Activated naive CD8-positive, alpha-beta T cell treated with anti-CD3 and anti-CD28 coated beads, Interleukin-2, amount 10 ng/mL, durations not matched to agents 7 days and 5 days (primary cell): ENCODE measurements at places on chromosomes 16 and 17. TPM values are rescaled to one million over a fixed set of nuclear protein-coding genes. Genes with fewer than 3 reads are reported as not detected.

HSDL1 gene
- 10.7 TPM for total RNA-seq

- DNase-seq: no peak
Observed at GRCh38 chr16:55328611-55329569, 4.9 kb downstream of the IRX6 start.

- DNase-seq: no peak
Observed at GRCh38 chr17:77375108-77375916, 234.5 kb downstream of the SEC14L1 start.

DNA sequence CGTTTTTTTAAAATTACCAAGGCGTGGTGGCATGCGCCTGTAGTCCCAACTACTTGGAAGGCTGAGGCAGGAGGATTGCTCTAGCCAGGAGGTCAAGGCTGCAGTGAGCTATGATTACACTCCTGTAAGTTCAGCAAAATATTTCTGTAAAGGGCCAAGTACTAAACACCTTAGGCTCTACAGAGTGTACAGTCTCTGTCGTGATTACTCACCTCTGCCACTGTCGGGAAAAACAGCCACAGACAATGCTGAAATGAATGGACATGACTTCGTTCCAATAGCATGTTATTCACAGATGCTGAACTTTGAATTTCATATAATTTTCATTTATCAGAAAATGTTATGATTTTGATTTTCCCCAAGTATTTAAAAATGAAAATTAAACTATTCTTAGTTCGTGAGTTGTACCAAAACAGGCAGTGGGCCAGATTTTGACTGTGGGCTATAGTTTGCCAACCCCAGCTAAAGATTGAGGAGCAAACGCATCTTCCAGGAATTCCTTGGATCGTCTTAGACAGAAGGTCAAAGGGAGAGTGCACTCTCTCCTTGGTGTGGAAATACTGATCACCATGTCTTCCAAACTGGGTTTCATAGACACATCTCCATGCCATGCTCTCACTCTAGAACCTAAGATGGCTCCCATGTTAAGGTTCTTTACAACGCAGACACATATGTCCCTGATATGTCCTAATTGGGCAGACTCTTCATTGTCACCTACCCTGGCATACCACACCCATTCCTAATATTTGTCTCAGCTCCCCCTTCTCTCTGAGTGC is 89.5 kb downstream of the MARF1 start:
- no peak for DNase-seq

- DNase-seq: no peak
Observed at GRCh38 chr16:2090777-2091546, 43.2 kb downstream of the TSC2 start.

- DNase-seq: peak; percentile 39
Observed at GRCh38 chr16:17578981-17579874, 108.5 kb upstream of the XYLT1 start.

DNA sequence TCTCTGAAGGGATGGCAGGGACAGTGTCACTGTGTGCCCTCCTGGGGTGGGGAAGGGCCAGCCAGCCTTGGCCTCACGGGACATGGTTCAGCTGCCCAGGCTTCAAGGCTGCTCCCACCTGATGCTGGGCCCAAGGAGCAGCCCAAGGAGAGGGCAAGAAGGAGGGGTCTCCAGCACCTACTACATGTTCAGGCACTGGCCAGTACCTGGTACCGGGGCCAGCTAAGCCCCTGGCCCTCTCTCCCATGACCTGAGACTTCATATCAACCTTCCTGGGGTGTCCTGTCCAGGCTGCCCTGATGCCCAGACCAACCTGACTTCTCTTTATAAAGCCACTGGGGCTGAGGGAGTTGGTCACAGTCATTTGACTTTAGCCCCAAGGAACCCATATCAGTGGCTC is 1.3 kb downstream of the USH1G start:
- DNase-seq: no peak

DNA sequence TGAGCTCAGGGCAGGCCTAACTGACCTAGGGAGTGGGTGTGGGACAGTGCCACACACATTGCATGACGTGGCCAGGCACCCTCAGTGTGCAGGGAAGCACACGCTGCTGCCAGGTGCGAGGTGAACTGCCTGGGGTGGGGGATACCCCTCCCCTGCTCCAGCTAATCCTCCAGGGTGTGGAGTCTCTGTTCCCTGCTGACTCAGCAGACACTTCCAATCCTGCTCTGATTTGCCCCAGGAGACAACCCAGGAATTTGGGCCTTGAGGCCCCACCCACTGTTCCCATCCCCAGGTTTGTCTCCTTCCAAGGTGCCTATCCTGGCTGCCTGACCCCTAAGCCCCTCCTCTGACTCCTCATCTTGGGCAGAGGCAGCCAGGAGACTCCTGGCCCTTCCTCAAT is 10.7 kb downstream of the DLX3 start:
- DNase-seq: no peak

DNA sequence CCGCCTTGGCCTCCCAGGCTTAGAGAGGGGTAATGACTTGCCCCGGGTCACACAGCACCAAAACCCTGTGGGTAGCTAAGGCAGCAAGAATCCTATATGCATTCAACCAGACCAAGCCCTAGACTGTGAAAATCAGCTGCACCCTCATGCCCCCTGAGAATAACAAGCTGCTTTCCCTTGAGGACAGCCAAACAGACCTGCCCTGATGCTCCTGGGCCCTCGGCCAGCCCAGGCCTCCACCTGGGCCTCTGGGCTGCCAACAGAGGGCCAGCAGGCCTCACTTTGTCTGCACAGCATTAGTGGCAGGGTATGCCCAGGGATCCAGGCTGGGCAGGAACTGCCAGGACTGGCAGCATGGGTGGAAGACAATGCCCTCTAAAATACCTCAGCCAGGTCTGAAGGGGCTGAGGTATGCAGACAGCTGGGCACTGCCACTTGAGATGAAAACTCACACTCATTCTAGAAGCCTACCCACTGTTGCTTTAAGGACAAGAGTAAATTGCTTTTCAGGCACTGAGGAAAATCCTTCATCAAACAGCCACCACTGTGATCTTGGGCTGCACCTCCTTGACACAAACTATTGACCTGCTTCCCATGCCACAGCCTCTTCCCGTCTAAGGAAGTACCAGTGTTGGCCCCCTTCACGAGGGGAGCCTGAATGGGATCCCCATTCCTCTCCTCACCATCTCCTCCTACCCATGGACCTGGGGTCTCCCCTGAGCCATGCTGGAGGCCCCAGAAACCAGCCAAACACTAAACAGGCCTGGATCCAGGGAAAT is 8.8 kb downstream of the ST3GAL2 start:
- DNase-seq: no peak
